Aortic smooth muscle cell (primary cell): ENCODE measurements at places on chromosomes 6 and 20. TPM values are rescaled to one million over a fixed set of nuclear protein-coding genes. Genes with fewer than 3 reads are reported as not detected.

The PEX7 gene
- total RNA-seq = 7.5 and 11.1 TPM in 2 replicates

The TRIM15 gene
- total RNA-seq = not detected in 2 replicates

The PTK6 gene
- 0.12 and 0.13 TPM in 2 replicates for total RNA-seq

The ETV7 gene
- under 0.01 and 0.37 TPM in 2 replicates for total RNA-seq

The ULBP2 gene
- total RNA-seq = 7.0 and 10.6 TPM in 2 replicates

The LZTS3 gene
- 2.5 and 4.4 TPM in 2 replicates for total RNA-seq

The FERMT1 gene
- 0.53 and 1.2 TPM in 2 replicates for total RNA-seq

The FHL5 gene
- total RNA-seq = not detected in 2 replicates

The CYP39A1 gene
- 0.44 and 0.53 TPM in 2 replicates for total RNA-seq

The GCM1 gene
- total RNA-seq = not detected in 2 replicates
